ENCODE measurements at places on chromosomes 6 and 20.

DNA sequence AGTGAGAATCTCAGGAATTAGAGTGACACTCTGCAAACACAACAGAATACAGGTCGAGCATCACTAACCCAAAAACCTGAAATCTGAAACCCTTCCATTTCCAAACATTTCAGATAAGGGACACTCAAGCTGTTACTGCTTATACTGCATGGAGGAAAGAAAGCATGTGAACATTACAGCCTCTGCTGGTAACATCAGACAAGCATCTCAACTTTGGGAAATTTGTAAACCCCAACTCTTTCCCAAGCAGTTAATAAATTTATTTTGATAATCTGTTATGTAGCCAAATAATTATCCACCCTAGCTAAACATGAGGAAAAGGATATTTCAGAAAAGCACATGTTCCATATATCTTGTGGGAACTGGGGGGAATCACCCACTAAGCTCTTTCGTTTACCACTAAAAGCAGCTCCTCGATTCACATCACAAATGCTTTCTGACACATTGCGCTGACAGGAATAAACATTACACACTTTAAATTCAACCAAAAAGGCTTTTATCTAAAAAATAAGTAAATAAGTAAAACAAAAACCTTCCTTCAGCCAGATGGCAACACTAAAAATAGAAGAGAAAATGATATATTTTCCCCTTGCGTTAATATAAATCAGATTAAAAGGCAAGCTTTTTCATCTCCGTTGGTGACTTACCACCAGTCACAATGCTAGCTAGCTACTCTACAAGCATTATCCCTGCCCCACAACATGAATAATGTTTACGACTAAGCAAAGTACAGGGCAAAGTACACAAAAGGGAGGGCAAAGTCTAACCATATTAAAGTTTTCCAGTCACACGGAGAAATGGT is 120.8 kb downstream of the MAP7 start:
- DNase-seq = no peak

- no peak for DNase-seq
These were observed 205.1 kb downstream of the ANKRD60 start for GRCh38 chr20:58023346-58023745.

DNA sequence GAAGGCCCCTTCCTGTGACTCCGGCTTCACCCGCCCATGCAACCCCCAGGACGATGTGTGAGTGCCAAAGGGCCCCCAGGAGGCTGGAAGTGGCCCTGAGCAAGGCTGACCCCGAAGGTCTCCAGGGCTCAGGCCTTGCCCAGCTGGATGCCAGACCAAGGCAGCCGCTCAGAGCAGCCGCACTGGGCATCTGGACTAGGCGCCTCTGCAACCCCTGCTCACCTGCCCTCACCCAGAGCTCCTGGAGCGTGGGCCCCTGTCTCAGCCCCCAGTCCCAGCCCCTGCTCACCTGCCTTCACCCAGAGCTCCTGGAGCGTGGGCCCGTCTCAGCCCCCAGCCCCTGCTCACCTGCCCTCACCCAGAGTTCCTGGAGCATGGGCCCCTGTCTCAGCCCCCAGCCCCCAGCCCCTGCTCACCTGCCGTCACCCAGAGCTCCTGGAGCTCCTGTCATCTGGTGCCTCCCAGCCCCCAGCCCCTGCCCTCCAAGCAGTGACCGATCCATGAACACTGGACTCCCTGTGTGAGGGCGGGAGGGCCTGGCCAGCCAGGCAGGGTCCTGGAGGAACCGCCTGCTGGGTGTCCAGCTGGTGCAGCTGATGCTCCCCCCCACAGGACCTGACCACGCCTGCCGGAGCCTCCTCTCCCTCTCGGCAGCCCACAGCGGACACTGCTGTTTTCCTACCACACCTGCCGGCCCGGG is 1.1 kb downstream of the SRMS start:
- DNase-seq = no peak

DNA sequence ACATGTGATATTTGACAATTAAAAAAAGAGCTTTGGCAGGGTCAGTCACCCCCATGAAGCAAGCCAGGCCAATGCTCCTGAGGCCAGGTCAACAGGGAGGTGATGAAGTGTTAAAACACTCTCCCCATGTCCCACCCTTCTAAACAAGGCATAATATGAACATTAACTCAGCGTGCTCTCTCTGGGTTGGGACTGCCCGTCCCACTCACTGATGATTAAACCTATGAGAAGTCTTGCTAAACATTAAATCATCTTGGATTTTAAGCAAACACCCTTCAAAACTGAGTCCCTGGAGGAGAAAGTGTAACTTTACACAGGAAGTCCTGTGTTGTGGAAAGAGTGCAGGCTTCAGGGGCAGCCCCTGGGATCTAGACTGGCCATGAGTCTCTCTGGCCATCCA is 558.5 kb downstream of the CD83 start:
- DNase-seq = no peak

- DNase-seq = no peak
These were observed 152.2 kb downstream of the SYCP2 start for GRCh38 chr20:59781226-59781625.

DNA sequence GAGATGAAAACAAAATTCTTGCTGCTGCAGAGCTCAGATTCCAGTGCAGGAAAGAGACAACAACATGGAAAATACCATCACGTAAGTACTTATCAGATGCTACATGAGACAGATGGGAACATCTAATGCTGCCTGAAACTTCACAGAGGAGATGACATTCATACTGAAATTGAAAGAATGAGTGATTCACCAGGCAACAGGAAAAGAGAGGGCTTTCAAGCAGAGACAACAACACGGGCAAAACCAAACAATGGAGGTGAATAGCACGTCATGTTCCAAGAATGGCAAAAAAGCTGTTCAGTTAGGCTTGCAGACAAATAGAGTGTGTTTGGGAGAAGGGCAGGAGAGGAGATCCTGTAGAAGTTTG is 39.3 kb downstream of the GTF2H5 start:
- no peak for DNase-seq

DNA sequence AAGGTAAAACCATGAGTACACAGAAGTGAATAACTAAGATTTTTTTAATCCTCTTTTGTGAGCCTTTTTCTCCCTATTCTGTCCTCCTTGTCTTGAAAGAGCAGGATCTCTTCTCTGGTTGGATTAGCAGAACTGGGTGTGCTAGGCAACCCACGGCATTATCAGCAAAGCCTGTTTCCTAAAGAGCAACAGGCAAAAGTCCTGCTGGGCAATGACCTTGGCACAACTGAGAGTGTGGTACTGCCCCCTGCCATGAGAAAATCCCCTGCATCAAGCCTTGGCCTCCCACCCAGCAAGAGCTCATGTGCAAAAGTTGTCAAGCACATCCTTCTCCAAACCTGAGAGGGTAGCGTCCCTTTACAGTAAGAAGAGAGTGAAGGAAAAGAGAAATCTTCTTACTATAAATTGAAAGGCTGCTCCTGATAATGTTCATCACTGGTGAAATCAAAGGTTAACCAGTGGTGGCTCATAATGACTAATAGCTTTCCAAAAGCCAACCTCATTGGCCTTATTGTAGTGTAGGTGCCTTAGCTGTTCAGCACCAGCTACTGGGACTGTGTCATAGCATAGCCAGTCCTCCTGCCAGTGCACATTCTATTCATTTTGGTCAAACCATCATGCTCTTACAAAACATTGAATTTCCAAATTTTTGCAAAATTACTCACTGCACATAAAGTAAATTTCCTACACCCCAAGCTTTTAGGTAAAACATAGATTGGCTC is 17.1 kb downstream of the KIF6 start:
- no peak for DNase-seq

DNA sequence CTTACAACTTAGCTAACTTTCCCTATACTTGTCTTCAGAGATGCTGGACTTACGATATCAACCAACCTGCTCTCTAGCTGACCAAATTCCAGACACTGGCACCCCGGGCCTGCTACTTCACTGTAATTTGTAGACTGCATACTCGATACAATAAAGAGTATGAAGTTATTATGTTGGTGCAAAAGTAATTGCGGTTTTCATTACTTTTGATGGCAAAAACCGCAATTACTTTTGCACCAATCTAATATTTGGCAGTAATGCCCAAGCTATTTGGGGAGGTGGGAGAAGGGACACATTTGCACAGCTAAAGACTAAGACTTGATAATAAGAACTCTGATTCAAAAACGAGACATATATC is 34.9 kb upstream of the ARHGAP18 start:
- DNase-seq = no peak

GRCh38 chr20:21125072-21125848 is 622 bp upstream of the KIZ start:
- DNase-seq = no peak

DNA sequence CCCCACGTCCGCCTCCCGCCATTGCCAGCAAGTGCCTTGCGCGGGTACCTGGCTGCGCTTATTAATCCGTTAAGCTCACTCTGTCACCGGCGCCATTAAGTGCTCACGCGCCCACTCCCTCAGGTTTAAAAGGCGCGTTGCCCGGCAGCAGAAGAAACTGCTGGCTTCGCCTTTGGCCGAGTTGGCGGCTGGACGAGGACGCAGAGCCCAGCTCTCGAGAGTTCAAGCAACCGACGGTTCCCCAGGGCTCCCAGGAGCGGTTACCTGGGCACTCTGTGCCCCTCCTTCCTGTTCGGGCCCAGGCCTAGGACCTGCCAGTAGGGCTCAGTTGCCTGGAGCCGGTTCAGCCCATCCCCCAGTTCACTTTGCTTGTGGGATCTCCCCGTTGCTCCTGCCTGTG is at the start of gene GGTLC1:
Gene GGTLC1 (minus strand): TSS at position 219 of the 400 bp plus-strand sequence. CDS start 2,168 bp downstream, outside the sequence.
- DNase-seq = no peak

GRCh38 chr6:16097382-16098171 is 31.3 kb upstream of the MYLIP start:
- DNase-seq = no peak

DNA sequence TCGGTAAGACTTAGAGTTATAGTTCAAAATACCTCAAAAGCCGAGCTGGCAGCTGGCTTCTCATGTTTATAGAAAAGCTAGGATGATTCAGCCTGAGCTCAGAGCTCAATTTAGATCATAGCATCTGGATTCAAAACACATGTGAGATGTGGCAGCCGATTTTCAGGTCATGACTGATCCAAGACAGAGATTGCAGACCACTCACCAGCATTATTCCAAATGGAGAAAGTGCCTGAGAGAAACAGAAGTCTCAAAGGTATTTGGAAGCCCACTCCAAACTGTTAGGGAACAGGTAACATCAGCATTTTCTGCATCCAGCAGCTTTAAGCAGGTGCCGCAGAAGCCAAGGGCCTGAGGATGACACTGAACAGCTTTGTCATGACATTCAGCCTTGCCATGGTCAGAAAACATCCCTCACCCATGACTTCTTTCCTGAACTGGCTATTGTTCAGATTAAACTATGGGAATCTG is 102.2 kb downstream of the BACH2 start:
- DNase-seq = no peak

- no peak for DNase-seq
These were observed 342.0 kb downstream of the TAF4 start for GRCh38 chr20:61723529-61724257.

GRCh38 chr20:57660922-57661745 is 40.9 kb upstream of the ZBP1 start:
- DNase-seq = no peak

DNA sequence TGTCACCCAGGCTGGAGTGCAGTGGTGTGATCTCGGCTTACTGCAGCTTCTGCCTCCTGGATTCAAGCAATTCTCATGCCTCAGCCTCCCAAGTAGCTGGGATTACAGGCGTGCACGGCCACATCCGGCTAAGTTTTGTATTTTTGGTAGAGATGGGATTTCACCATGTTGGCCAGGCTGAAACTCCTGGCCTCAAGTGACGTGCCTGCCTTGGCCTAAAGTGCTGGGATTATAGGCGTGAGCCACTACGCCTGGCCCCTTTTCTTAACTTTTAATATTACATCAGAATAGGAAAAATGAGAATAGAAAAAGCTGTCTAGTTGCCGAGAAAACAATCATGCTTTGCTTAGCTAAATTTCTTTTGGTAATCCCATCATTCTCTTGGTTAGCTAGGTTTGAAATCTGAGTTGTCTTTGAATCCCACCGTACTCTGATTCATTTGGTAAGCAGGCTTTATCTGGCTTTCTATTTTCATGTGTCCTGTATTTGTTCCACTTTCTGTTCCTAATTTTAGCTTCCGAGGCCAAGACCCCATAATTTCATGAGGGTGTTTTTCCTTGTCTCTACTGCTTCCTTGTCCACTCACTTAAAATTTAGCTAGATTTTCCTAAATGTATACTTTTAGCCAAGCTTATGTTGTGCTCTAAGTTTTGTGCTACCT is 83.5 kb downstream of the NCOA3 start:
- DNase-seq = no peak

DNA sequence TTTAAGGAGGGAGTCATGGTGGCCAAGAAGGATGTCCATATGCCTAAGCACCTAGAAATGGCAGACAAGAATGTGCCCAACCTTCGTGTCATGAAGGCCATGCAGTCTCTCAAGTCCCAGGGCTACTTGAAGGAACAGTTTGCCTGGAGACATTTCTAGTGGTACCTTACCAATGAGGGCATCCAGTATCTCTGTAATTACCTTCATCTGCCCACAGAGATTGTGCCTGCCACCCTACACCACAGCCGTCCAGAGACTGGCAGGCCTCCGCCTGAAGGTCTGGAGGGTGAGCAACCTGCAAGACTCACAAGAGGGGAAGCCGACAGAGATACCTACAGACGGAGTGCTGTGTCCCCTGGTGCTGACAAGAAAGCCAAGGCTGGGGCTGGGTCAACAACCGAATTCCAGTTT is 115.0 kb downstream of the HFE start:
- DNase-seq = no peak

DNA sequence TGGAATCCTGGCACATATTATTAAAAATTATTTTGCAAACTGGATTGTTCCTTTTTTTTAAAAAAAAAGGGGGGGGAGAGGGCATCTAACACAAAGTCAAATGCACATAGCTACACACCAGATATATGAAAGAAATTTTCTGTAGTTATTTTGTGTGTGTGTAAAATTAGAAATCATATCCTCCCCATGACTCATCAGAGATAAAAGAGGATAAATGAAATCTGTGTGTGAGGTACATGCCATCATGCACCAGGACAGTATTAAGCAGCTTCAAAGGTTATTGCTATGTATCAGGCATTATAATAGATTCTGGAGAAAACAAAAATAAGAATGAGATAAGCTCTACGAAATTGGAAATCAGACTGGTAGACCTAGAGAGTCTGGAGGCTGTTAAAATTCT is 5.2 kb downstream of the BTBD9 start:
- no peak for DNase-seq

GRCh38 chr6:115838763-115839401 is 221.8 kb downstream of the FRK start:
- no peak for DNase-seq

Data from omental fat pad (tissue), 4 donors.